CD4-positive, alpha-beta T cell (primary cell): ENCODE measurements at places on chromosomes 3 and 15.

GRCh38 chr15:29410338-29410737 is 140.7 kb upstream of the NSMCE3 start:
- no peaks in the 10 kb centered on the region for H3K36me3 ChIP-seq
- no peaks in the 10 kb centered on the region for H3K27me3 ChIP-seq
- H3K4me3 ChIP-seq, result no peak overlapping the region
- DNase-seq, result no peak

DNA sequence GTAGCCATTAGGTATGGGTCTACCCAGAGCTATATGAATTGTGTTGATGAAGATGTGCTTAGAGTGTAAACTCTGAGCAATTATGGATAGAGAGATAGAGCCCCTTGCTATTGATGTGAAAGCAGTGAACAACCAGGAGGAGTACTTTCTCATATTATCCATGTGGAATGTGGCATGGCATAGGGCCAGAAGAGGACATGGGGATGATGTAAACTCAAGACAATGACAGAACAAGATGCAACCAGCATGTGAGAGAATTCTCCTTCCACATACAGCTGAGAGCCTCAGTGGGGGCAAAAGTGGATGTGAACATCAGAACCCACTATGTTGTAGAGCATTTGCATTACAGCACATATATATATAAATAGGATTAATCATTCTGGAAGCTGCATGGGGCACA is 36.4 kb upstream of the BNC1 start:
- H3K4me3 ChIP-seq, result no peak overlapping the region
- no peaks in the 10 kb centered on the region for H3K4me1 ChIP-seq

DNA sequence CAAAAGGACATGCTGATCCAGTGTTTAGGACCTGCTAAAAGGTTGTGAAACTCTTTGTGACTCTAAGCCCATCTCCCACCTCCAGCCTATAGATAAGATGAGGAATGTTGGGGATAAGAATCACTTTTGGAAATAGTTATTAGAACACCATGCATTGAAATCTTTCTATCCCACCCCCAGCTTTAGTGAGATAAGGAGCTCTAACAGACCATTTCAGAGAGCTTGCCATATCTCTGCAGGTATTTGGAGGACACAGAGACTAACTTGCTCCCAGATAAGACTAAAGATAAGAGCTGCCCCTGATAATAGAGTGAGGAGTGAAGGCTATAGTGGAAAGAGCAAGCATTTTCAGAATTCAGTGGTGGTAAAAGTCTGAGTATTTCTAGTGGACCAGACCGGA is 53.1 kb upstream of the GNB4 start:
- H3K36me3 ChIP-seq, result no peaks in the 10 kb centered on the region
- H3K27me3 ChIP-seq, result no peaks in the 10 kb centered on the region
- no peak for DNase-seq
- H3K27ac ChIP-seq, result no peak overlapping the region
- H3K4me3 ChIP-seq, result no peak overlapping the region

- H3K27ac ChIP-seq, result no peak overlapping the region
- H3K4me1 ChIP-seq, result no peaks in the 10 kb centered on the region
- H3K27me3 ChIP-seq, result no peaks in the 10 kb centered on the region
- no peak for DNase-seq
Observed at GRCh38 chr15:95669146-95669922, 661.2 kb upstream of the NR2F2 start.

GRCh38 chr3:187843654-187844053 is 98.4 kb upstream of the BCL6 start:
- H3K4me3 ChIP-seq, result no peak overlapping the region
- H3K4me1 ChIP-seq, result no peaks in the 10 kb centered on the region
- no peak overlapping the region for H3K27ac ChIP-seq
- DNase-seq, result no peak
- H3K27me3 ChIP-seq, result no peaks in the 10 kb centered on the region
